ENCODE measurements at places on chromosomes 11 and 22.

- DNase-seq, result peak; percentile 40
Measured at GRCh38 chr22:32823024-32823730, 21.7 kb downstream of the TIMP3 start.

- no peak for DNase-seq
Measured at GRCh38 chr11:94593030-94593429, 25.9 kb downstream of the PIWIL4 start.

DNA sequence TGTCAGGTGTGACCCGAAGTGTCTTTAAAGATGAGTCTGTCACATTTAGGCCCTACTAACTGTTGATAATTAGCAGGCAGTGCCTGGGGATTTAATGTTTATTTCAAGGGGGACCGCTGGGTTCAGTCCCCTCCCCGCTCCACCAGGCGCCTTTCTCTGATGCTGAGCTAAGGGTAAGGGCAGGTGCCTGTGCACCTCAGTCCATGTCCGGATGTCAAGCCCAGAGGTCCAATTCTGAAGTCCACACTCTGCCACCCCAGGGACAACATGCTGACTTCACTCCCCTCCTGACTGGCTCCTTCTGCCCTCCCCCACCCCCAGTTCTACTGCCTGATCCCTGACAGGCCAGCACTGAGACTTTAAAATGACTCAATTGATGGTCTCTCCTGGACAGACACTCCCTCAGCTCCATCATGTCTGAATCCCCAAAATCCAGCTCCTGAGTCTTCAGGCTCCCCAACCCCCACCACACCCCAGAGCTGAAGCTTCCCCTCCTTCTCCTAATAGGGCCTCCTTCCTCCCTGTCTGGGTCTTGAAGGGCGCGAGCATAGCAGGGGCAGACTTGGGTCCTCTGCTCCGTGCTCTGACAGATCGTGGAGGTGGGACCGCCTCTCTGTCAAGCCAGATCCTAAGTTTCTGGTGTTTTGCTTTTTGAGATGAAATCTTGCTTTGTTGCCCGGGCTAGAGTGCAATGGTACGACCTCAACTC is 49.8 kb upstream of the ANO1 start:
- DNase-seq, result no peak

- DNase-seq, result no peak
Measured at GRCh38 chr22:44639891-44640617, 62.0 kb upstream of the PRR5 start.

DNA sequence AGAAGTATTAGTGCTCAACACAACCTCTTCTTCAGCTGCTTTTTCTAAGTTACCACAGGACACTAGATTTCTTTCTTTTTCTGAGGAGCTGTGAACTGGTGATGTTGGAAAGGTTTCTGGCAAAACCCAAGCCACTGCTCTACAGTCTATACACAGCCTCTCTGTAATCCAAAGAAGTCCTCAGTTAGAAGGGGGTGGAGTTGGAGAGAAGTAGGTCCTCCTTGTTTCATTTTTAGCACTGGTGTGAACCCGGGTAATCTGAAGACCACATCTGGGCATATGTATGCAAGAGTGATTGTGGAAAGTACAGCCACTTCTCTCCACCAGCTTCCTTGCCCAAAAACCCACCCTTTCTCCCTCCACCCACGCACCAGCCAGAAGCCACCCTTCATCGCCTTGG is 1168.1 kb downstream of the LRRC4C start:
- no peak for DNase-seq

GRCh38 chr22:26124991-26125725 is 44.1 kb upstream of the SEZ6L start:
- DNase-seq, result no peak
